ENCODE measurements at places on chromosomes 11 and 22.

GRCh38 chr11:848380-848931, 5.8 kb downstream of the TSPAN4 start:
- peak; percentile 67 for DNase-seq

DNA sequence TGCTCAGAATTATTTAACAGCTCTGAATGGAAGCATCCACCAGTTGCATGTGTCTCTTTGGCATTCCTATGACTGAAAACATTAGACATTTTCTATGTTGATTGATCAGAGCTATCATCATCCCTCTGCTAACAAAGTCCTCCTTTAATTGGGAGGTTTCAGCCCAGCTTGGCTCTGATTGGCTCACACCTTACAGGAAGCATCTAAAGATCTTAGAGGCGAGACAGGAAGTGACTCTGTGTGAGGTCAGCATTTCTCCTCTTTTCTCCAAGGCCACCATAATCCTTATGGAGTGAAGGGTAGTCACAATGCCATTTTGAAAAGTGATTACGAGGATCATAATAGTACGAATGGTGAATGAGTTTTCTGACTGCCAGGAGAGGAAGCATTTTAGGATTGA, 260.8 kb downstream of the MIAT start:
- DNase-seq, result peak; percentile 3

DNA sequence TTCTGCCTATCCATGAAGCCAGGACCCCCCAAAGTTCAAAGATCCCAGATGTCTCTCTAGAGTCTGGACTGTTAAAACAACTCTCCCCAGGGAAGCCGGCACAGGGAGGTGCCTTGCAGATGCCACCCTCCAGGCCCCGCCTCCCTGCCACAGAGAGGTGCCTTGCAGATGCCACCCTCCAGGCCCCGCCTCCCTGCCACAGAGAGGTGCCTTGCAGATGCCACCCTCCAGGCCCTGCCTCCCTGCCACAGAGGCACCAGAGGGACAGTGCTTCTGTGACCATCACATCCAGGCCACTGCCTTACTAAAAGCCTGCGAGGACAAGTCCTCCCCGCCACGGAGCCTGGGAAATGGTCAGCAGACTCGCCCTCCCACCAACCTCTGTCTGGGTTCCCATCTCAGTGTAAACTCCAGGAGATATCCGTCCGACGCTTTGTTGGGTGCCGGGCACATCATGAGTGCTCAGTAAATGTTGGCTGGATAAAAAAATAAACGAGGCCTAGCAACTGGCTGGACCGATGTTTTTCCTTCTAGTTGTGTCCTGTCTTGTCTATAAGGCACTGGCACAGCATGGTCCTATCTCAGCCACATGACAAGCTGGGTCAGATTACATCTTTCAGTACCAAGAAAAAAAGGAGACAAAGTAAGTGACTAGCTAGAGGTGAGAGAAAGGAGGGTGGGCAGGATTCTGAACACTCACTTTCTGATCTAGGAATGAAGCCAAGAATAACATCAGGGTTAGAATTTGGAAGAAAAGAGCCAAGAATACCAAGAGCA, 91.2 kb upstream of the CSNK2A3 start:
- no peak for DNase-seq

DNA sequence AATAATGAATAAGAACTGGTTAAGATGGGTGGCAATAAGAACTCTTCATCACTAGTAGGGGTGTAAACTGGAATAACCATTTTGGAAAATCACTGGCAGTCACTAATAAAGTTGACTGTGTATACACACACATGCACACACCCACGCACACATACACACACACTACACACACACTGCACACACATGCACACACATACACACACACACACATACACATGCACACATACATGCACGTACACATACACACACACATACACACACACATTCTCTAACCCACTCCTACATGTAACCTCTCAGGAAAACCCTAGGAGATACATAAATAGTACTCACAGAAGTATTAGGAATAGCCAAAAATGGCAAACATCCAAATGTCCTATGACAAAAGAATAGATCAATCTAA, 406.5 kb upstream of the SYN3 start:
- DNase-seq, result no peak

All from NAMALWA (cell line).